ENCODE measurements at places on chromosomes 1 and 21.

GRCh38 chr1:58460469-58460868 is 86.1 kb downstream of the OMA1 start:
- no peak for DNase-seq

- no peak for DNase-seq
Observed at GRCh38 chr1:5891137-5891536, 101.1 kb downstream of the NPHP4 start.

DNA sequence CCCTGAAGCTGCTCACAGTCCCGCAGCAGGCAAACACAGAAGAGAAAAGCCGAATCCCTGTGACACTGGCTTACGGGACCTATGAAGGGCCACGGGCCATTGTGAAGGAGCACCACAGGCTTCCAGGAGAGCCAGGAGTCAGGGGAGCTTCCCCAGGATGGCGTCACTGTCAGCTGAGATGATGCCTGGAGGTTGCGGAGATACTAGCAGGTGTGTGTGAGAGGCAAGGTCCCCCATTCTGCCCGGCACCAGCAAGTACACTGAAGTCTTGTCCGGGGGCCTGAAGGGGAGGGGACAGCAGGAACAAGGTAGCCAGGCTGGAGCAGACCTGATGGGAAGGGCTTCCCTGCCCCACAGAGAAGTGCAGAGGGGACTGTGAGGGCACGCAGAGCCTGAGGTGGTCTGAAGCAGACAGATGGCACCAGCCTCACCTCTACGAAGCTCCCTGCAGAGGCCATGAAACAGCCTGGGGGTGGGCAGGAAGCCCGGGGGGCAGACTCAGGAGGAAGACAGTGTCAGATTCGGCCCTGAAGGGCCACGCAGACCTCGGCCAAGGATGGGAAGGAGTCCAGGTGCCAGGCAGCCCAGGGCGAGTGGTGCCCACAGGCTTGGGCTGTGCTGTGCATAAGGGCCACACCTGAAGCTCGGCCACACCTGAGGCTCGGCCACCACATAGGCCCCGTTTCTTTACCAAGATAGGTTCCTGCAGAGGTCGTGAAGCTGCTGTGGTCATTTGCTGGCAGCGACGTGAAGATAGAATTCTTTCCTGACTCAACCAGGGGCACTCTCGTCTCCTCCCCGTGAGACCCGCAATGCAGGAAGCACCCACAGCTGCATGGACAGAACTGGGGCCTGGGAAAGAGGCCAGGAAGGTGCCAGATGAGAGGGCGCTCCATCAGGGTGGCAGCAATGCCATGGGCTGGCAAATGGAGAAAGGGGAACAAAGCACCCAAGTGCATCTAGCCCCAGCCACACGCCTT is 10.1 kb downstream of the TCP10L start:
- DNase-seq = no peak

DNA sequence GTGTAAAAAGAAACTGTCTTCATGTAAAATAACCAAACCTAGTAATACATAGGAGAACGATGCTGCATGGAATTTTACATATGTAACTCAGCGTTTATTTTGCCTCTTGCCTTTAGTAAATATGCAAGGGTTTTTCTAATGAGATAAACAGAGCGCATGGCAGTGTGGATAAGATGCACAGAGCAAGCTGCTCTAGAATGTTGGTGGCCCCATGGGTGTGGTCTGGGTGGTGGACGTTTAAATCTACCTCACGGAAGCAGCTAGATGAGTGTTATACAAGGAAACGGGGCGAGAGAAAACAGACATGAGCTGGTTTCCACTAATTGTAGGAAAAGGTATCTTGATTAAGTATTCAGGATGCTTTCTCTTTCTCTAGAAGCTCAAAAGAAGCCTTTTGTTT is 205.9 kb downstream of the DSCAM start:
- DNase-seq = no peak

DNA sequence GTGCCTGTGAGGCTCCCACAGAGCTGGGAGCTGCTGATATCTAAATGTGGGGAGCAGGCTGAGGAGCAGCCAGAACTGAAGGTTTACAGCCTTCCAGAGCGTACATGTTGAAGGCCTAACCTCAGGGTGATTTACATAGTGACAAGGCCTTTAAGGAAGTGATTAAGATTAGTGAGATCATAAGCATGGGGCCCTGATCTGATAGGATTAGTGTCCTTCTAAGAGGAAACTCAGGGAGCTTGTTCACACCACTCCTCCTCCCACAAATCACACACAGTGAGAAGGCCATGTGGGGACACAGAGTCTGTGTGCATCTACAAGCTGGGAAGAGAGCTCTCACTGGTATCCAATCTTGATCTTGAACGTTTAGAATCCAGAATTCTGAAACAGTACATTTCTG is 92.3 kb upstream of the NBPF6 start:
- DNase-seq = no peak

DNA sequence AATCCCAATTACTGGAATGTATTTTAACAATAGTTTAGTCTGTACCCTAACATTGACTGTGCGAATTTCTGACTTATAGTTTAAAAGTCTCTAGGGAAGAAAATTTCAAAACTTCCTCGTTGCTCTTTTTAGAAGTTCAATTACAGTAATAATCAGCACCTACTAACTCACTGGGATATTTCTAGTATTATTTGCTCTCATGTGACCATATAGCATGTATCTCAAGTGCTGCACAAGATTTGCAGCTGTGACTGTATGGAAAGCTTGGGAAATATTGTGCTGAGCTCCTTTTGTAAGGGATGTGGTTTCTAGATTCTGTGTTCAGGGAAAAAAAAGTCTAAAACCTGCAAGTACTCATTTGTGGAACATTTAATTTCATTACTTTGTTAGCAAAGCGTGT is 153.1 kb downstream of the ST6GALNAC3 start:
- no peak for DNase-seq

Measured in stimulated activated CD8-positive, alpha-beta memory T cell treated with anti-CD3 and anti-CD28 coated beads, Interleukin-15, amount 100 ng/mL, for 4 hours (primary cell).